LHCN-M2 (cell line): ENCODE measurements at places on chromosomes 5 and 9. TPM values are rescaled to one million over a fixed set of nuclear protein-coding genes. Genes with fewer than 3 reads are reported as not detected.

Gene SHC3
- under 0.01 and 0.06 TPM in 2 replicates for total RNA-seq

Gene GMCL2
- total RNA-seq: not detected in 2 replicates

Gene FOXD4L5
- 0.06 TPM in 1 of 2 replicates, not detected in the other for total RNA-seq

Gene ADAMTSL1
- 74.5 and 85.1 TPM in 2 replicates for total RNA-seq

- DNase-seq: no peak
These were observed 63.9 kb downstream of the MEGF9 start for GRCh38 chr9:120650352-120650751.

- DNase-seq: no peak
These were observed 18.1 kb upstream of the COL5A1 start for GRCh38 chr9:134623258-134624066.

- DNase-seq: no peak
These were observed 150.0 kb upstream of the FTMT start for GRCh38 chr5:121701731-121702130.

GRCh38 chr9:121160025-121160424 is 41.6 kb downstream of the RAB14 start:
- no peak for DNase-seq

DNA sequence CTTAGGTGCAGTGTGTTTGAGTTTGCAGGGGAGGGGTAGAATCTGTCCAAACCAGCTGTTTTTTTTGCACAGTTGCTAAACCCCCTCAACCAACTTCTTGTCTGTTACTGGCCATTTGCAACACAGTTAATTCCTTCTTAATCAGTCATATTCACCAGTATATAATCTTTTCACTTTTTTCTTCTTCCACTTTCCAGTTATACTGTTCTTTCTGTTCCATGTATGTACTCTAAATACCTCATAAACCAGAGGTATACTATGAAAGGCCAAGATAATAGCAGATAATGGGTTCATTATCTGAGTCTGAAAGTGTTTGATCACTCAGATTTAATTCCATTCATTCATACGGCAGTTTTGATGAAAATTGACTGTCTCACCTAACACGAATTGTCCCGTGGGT is 11.1 kb downstream of the SMAD5 start:
- DNase-seq: peak; percentile 36

- no peak for DNase-seq
These were observed 7.4 kb downstream of the PSAT1 start for GRCh38 chr9:78304357-78304756.

GRCh38 chr5:111997711-111998110 is 240.7 kb upstream of the NREP start:
- peak; percentile 100 for DNase-seq

DNA sequence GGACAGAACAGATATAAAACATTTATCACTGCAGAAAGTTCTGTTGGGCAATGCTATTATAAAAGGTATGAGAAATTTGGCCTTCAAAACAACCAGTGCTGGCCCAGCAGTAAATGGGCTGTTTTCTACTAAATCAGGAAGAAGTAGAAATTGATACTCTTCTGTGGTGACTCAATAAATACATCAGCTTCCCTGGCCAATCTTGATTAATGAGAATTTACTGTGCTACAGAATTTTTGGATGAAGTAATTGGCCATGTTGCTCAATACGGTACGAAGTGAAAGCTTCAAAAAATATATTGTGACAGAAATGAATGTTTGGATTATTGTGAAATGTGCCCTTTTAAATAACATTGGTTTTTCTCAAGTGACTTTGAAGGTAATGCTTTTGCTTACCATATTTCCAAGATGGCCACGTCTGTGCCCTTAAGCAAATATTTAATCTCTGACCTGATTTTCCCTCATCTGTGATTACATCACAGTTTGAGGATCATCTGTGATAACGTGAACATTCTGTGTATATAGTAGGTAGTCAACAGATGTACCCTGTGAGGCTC is 4.2 kb downstream of the DNAJA1 start:
- peak; percentile 53 for DNase-seq

- no peak for DNase-seq
These were observed 383.4 kb downstream of the KIAA0825 start for GRCh38 chr5:94234987-94235386.

DNA sequence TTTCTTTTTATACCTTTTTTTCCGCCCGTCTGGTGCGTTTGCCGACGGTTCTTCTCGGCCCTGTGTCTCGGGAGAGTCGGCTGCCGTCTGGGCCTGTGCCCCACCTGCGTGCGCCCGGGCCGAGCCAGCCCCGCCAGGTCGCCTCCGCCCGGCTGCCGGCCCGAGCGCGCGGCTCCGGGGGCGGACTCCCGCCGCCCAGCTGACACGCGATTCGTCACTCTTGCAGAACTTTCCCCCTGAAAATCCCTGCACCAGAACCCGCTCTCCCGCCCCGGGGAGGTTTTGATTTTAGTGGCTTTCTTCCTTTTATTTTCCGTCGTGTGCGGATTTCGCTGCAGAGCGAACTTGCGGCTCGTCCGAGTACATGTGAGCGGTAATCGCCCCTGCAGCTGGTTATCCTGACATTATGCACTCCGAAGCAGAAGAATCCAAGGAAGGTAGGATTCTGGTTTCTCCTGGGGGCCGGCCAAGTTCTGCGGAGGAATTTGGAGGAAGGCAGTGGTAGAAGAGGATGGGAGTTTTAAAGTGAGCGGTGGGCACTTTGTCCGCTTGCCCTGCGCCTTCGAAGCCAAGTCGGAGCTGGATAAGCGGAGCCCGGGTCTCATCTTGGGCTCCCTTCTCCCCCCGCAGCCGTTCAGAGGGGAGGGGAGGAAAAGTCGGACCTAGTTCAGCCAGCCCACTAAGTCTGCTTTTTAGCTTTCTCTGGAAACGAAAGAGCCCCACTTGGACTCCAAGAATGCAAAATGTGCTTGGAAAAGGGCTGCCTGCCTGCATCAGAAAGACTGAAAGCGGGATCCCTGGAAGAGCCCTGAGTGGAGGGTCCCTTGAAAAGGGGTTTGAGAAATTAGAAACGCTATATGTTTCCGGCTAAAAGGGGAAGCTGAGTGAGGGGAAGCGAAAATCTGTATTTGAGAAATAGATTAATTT is at the start of gene TNFAIP8:
Gene TNFAIP8, plus strand, starts transcription at position 335 of the 927 bp plus-strand sequence. Its CDS starts 72 bp downstream, at position 407.
- DNase-seq: peak; percentile 65

DNA sequence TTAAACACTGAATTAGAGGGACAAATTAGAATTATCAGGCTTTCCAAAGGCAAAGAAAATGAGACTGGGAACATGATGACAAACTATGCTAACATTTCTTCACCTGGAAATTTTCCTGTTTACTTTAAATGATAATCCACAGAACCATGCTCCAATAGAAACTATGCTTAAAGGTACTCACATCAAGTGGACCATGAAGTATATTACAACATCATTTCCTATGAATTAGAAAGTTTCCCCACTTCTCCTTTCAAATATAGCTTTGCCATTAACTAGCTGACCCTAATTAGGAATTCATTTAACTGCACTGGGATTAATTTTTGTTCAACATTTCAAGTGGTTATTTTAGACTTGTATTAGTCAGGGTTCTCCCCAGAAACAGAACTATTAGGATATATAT is 81.4 kb downstream of the DTWD2 start:
- no peak for DNase-seq

DNA sequence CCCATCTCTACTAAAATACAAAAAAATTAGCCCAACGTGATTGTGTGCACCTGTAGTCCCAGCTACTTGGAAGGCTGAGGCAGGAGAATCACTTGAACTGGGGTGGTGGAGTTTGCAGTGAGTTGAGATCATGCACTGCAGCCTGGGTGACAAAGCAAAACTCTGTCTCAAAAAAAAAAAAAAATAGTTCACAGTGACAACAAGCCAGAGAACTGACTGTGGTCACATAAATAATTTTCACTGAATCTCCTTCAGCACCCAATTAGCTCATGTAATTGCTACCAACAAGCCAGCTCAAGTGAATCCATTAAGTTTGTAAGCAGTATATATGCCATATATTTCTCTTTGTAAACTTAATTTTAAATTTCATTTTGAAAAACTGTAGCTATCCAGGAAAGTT is 14.5 kb upstream of the AFAP1L1 start:
- no peak for DNase-seq

- DNase-seq: no peak
These were observed 504.3 kb downstream of the AGTPBP1 start for GRCh38 chr9:85237478-85237877.

DNA sequence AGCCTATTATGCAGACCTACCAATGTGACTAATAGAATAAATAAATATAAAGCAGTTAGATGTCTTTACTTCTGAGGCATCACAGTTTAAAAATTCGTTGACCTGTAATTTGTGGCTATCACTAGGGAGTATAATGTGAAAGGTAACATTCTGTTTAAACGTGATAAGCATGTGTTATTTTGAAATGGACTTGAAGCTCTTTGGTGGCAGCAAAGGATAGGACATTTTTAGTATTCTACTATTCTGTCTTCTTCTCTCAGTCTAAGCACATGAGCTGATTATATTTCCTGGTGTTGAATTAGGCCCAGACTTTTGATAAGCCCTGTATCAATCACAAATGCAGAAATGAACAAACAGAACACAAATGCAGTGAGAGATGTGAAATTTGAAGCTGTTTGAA is 974.0 kb upstream of the CDH10 start:
- DNase-seq: no peak

- DNase-seq: peak; percentile 92
These were observed 7.7 kb downstream of the CXXC5 start for GRCh38 chr5:139655727-139656271.

GRCh38 chr5:149181732-149182131 is 40.4 kb downstream of the ABLIM3 start:
- DNase-seq: peak; percentile 42

DNA sequence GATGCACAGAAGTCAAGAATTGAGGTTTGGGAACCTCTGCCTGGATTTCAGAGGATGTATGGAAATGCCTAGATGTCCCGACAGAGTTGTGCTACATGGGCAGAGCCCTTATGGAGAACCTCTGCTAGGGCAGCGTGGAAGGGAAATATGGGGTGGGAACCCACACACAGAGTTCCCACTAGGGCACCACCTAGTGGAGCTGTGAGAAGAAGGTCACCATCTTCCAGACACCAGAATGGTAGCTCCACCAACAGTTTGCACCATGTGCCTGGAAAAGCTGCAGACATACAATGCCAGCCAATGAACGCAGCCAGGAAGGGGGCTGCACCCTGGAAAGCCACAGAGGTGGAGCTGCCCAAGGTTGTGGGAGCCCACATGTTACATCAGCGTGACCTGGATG is 104.5 kb downstream of the STK32A start:
- DNase-seq: no peak

- peak; percentile 49 for DNase-seq
These were observed 67.6 kb upstream of the NR3C1 start for GRCh38 chr5:143471041-143471509.

GRCh38 chr5:94920570-94920969 is 302.1 kb downstream of the SLF1 start:
- no peak for DNase-seq

DNA sequence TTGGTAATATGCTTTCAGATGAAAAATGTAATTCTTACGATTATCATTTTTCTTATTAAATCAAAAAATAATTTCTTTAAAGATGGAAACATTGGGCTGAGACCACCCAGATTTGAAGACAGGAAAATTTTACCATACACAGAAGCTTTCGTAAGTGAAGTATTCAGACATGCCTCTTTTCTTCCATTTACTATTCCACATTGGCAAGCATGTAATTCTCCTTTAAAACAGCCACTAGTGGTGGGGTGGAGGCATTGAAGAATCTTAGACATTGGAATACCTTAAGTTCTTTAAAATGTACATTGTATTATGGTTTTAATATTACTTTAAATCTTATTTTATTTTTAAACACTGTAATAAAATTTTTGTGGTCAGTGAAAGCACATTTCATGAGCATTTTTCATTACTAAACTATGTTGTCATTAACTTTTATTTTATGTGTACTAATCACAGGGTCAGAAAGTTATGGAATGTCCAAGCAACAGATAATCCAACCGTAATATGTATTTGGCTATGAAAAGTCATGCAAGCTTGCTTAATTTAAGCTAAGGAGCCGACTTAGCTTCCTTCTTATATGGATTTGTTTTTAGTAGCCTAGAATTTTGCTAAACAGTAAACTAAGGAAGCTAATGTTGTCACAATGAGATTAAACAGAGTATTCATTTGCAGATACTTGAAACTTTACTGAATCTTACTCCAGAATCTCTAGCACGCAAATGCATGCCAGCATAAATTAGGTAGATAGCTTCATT is 97.4 kb upstream of the ALDH1A1 start:
- peak; percentile 38 for DNase-seq

DNA sequence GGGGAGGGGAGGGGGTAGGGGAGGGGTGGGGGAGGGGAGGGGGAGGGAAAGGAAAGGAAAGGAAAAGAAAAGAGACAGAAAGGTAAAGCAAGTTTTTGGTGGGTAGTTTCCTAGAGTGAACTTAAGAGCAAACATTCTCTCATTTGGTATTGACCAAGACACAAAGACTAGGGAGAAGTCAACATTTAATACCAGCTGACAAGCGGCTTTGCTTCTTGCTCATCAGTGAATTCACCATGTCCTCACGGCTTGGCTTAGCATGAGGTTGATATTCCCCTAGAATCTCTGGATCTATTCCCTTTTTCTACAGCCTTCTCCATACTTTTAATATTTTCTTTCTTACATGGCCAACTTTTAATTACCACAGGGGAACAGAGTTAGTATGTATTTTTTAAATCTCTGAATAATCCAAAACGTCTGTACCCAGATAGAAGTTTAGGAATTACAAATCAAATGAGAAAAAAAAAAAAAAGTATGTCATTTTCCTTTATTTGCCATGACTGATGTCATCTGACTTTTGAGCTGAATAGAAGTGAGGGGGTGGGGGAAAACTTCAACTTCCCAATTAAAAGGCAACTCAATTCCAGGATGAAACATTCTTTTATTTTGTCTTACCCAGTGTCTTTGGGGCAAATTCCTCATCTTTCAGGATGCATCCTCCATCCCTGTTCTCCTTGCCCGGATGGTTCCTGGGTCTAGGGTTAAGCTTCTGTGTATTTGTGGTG is 40.1 kb upstream of the GLIS3 start:
- peak; percentile 21 for DNase-seq
